ENCODE measurements at places on chromosomes 16 and 17.

GRCh38 chr16:70152578-70153302 is 20.8 kb upstream of the CLEC18C start:
- DNase-seq, result no peak

DNA sequence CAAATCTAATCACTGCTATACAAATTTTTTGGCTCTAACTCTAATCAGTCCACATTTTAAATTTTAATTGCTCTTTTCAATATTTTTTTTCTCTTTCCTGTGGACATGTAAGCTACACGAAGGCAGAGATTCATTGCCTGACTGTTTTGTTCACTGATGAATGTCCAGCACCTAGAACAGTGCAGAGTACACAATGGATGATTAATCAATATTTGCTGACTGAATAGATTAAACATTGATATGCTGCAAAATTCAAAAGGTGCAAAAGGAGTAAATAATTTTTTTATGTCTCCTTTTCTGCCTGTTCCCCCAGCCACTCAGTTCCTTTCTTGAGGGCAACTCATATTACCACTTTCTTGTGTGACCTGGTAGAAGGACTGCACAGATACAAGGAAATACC is 32.8 kb downstream of the SCNN1B start:
- DNase-seq, result no peak

- DNase-seq, result no peak
These were observed 49.8 kb upstream of the XYLT1 start for GRCh38 chr16:17520561-17520960.

DNA sequence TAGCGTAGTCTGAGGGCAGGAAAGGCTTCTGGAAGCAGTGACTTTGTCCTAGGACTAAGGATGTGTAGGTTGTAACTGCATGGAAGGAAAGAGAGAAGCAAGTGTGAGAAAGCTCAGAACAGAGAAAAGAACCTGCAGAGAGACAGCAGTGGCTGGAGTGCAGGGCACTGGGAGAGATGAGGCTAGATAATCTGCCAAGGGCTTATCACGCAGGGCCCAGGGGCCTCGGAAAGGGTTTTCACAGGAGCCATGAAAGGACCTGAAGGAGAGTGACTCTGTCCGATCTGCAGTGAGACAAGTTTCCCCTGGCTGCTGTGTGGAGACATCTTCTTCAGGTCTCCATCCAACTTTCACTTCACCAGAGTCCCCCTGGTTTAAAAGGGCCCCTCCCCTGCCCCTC is 7.1 kb upstream of the SRCAP start:
- DNase-seq, result no peak

GRCh38 chr17:39981766-39982375 is 1.3 kb downstream of the PSMD3 start:
- no peak for DNase-seq

GRCh38 chr16:56311208-56312027 is 113.9 kb downstream of the AMFR start:
- DNase-seq, result no peak

- DNase-seq, result no peak
These were observed 1.4 kb downstream of the PAQR4 start for GRCh38 chr16:2970563-2970962.

DNA sequence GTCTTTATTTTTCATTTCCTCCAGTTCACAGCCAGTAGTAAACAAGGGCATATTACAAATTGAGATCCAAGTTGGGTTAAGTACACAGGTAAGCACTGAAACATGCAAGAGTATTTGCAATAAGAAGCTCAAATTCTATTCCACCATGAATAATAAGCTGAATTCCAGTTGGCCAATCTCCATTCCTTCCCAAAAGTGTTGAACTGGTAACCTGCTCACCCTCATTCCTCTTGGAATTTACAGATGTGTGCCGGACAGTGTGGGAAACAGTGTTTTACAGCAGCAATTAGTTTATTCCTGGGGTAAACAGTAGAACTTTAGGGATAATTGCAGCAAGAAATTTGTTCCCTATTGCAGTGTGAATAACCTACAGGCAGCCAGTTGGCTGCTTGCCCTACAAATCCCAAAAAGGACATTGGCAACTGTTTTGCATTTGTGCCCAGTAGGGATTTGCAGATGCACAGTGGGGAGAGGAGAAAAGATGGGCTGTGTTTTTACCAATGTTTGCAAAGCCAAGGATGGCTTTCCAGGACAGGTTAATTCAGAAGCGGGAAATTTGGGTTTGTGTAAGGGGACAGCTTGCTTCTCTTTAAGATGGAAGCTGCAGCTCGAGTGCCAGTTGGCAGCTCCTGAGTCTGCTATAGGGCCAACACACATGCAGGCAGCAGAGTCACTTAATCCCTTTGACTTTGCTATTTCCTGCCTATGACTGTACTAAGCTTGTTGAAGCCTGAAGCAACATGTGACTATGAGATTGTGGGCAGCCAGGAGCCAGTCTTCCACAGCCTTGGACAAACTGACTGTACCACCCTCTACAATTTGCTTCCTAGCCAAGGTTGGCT is 318.9 kb downstream of the MAP2K6 start:
- DNase-seq, result no peak

GRCh38 chr16:49585143-49585832 is 211.7 kb downstream of the C16orf78 start:
- DNase-seq, result no peak

- no peak for DNase-seq
These were observed 17.7 kb downstream of the FOXL1 start for GRCh38 chr16:86595983-86596605.

GRCh38 chr16:89320782-89321501 is 103.4 kb downstream of the ZNF778 start:
- no peak for DNase-seq

GRCh38 chr16:69366431-69366830 is 14.8 kb upstream of the TMED6 start:
- peak; percentile 54 for DNase-seq

GRCh38 chr17:57855391-57856035 is 5.7 kb upstream of the MRPS23 start:
- DNase-seq, result no peak

DNA sequence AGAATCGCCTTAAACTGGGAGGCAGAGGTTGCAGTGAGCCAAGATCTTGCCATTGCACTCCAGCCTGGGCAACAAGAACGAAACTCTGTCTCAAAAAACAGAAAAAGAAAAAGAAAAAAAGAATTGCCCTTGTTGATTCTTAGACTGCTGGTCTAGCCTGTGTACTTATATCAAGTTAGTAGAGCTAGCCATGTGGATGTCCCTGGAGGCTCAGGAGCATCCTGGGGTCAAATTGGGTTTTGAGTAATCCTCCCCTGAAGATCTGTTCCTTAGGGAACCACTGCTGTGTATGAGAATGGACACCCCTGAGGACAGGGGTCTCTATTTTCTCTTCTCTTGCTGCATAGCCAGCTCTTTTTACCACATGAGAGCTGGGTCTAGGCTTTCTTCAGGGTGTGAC is 21.5 kb downstream of the SLC7A6OS start:
- DNase-seq, result no peak

- DNase-seq, result peak; percentile 92
These were observed 3.0 kb downstream of the TNK1 start for GRCh38 chr17:7383742-7384488.

GRCh38 chr17:38600906-38601305 is 4.8 kb downstream of the SRCIN1 start:
- DNase-seq, result no peak

GRCh38 chr17:67359960-67360791 is 6.2 kb downstream of the PSMD12 start:
- DNase-seq, result no peak

DNA sequence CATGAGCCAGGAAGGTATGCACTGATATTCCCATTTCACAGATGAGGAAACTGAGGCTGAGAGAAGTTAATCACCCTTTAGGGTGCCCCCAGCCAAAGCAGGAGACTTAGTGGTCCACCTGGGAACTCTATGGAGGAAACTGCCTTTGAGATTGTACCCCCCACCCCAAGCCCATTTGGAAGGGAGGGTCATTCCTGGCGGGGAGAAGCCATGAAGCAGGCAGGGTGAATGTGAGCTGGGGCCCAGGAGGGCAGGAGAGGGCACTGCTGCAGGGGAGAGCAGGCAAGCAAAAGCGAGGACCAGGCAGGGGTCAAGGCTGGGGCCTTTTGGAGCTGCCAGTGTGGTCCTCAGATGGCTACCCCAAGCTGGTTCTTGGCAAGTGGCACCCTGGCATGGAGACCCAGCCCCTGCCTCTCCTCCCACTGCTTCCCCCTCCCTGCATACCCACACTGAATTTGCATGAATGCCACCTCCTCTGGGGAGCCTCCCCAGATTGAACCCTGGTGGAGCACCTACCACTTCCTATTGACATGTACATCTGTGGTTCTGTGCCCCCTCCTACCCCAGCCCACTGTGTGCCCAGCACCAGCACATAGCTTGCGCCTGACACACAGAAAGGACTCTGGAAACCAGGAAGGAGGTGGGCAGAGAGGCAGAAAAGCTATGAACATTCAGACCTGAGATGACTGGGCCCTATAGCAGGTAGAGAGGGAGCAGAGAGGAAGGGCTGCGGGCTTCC is 965 bp upstream of the TMC6 start:
- peak; percentile 67 for DNase-seq

DNA sequence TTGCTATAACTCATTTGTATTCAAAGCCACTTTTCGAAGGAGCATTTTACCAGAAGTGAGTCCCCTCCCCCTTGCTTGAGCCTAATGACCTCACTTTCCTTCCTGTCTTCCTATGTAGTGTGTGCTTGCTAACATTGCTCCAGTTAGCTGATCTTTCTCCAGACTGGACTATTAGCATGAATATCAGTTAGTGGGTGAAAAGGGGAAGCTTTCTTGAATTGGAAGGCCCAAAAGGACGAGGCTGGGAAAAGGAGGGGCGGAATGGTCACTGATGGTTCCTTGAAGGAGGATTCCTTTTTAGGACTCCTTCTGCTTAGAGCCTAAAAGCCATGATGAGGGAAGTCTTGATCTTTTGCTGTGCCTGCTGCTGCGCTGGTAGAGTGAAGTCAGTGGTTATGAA is 11.9 kb downstream of the MAP3K3 start:
- DNase-seq, result no peak

DNA sequence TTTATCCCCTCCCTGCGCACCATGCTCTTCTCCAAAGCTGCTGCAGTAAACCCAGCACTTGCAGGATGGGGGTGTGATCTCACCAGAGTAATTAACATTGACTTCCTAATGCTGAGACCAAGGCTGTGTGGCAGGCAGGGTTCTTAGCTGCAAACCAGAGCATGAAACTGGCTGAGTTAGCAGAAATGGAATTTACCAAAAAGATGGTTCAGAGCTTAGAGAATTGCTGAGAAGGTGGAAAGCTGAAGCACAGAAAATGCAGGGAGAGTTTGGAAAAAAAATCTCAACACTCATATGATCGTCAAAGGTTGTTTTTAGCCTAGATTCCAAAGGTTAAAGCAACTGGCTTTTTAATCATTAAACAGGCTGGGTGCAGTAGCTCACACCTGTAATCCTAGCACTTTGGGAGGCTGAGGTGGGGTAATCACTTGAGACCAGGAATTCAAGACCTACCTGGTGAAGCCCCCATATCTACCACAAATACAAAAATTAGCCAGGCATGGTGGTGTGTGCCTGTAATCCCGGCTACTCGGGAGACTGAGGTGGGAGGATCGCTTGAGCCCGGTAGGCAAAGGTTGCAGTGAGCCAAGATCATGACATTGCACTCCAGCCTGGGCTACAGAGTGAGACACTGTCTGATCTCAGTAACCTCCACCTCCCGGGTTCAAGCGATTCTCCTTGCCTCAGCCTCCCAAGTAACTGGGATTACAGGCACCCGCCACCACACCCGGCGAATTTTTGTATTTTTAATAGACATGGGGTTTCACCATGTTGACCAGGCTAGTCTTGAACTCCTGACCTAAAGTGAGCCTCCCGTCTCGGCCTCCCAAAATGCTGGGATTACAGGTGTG is 6.0 kb upstream of the TXNDC11 start:
- DNase-seq, result no peak

DNA sequence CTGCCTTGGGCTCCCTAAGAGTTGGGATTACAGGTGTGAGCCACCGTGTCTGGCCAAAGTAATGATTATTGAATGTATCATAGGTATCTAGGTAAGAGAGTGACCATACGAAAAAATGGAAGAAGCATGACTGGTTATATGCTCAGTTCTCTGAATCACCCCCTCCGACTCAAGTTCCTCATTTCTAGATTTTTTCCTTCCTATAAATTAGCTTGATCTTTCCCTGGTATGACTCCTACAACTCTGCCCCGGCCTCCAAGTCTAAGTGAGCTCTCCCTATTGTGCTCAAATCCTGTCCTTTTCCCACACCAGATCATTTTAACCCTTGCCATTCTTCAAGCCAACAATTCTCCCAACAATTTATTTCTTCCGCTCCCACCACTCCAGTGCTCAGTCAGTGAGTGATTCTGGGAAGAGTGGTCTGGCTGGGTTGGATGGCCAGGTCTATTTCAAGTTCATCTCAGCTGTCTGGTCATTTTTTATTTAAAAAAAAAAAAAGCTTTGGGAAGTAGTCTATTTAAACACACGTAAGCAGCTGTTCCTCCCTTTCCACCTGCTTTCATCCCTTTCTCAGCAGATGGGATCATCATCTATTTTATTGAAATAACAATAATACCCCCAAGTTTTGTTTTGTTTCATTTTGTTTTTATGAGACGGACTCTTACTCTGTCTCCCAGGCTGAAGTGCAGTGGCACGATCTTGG is 120.2 kb upstream of the HS3ST2 start:
- DNase-seq, result no peak

GRCh38 chr16:69171325-69172084 is 15.5 kb upstream of the SNTB2 start:
- no peak for DNase-seq

GRCh38 chr16:20901436-20902112 is 1.0 kb downstream of the LYRM1 start:
- DNase-seq, result peak; percentile 68

DNA sequence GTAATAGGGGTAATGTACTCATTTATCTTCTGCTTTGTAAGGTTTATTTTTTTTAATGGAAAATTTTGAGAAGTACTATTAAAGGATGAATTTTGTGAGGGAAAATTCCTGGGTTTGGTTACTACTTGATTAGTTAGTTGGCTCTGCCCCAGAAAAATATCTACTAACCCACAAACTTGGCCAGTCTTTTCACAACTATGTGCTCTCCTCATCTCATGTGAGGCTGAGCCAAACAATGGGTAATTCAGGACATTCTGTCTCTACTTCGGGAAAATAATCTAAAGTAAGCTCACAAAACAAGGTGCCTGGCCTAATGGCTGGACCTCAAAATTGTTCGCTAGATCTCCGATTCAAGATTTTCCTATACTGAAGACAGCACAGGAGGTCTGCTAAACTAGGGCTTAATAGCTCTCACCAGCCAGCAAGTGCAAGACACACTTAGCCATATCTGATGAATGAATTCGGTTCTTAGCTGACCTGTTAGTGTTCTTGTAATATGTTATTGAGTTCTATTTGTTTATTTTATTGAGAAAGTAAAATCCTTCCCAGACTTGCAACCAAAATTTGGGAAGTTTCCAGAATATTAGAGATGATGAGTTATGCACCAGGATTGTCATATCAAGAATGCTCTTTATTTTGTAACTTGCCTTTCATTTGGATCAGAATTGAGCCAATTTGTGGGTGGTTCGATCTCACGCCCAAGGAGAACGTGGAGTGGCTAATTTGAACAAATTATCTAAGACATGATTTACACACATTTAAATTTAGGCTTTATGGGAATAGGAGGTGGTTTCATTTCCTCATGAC is 5.7 kb downstream of the KCNJ16 start:
- no peak for DNase-seq

- DNase-seq, result no peak
These were observed at the start of gene EPN3 for GRCh38 chr17:50532452-50533024. EPN3 (plus strand) TSS chr17:50532735; CDS start chr17:50536557, 3,822 bp downstream.

- no peak for DNase-seq
These were observed 12.3 kb downstream of the ELAC2 start for GRCh38 chr17:13005530-13005929.

Measured in activated CD8-positive, alpha-beta memory T cell treated with anti-CD3 and anti-CD28 coated beads for 24 hours (primary cell).